Forelimb muscle (tissue), 1 donor: ENCODE measurements at places on chromosomes 2 and 18.

DNA sequence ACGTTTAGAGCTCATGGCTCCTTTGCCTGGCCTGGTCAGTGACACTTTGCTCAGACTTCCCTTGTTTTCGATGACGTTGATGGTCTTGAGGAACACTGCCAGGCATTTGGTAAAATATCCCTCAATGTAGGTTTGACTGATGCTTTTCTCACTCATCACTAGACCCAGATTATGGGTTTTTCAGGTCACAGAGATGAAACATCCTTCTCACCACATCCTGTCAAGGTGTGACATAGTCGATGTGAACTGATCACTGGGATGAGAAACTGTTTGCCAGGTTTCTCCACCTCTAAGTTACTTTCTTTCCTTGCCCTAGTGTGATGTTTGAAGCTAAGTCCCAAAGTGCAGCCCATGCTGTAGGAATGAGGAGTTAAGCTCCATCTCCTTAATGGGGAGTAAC, 81.5 kb downstream of the AFF3 start:
- no peak for DNase-seq

DNA sequence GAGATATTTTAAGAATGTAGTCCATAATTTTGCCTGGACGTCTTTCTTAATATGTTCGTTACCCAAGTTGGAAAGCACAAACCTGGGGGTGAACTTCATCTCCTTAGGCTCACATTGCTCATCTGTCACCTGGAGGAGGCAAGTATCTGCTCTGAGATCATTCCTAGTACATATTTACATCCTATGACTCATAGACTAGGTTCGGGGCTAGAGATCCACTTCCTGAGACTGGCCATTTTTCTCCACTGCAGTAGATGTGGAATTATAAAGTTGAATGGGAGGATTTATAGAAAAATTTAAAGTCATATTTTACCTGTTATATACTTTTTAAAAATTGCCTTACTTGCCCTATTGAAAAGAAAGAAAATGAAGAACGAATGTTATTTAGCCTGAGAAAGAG, 77.5 kb upstream of the PROKR1 start:
- DNase-seq = no peak

DNA sequence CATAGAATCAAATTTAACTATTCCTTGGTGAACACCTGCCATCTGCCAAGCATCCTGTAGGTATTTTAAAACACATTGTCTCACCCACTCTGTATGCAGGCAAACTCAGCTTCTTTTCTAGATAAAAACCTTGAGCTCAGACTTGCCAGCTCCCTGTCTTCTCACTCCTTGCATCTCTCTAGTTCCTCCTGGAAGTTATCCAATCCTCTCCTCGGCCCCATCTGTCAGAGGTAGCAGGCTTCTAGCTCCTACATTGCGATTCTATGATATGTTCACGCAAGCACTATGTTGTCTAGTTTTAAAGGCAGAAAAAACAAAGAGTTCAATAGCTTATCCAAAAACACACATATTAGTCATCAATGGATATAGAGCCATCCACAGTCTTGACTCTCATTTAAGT, 67.0 kb upstream of the APCDD1 start:
- no peak for DNase-seq

- no peak for DNase-seq
These were observed 488.6 kb downstream of the BCL11A start for GRCh38 chr2:60064687-60065389.

- DNase-seq = no peak
These were observed 1.5 kb downstream of the CRYBA2 start for GRCh38 chr2:218991674-218992168.

DNA sequence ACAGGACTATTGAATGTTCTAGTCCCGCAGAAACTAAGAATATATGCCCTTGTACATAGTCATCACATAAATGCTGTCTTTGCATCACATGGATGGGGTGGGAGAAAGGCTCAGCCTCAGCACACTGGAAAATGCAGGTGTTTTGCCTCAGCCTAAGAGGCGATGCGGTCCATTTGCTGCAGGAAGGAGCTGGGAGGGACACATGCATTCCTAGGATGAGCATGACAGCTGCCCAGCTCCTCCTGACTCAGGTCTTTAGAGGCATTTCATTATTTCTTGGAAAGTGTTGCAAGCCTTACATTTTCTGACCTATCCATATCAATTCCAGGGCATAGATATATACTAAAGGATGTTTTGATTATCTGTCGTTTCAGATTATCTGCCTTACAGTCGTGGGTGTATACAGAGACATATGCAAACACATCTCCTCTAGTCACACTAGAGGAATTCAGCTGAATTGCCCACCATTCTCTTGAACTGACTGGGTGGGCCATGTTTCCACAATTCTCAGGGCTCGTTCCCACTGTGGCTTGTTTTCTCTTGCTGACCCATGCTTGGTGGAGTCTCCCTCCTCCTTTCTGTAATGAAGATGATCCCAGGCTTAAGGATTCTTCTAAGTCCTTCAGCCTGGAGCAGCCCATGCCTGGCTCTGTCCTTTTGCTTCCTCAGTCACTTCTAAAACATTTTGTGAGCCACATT, 156.9 kb downstream of the SETBP1 start:
- DNase-seq = no peak
